MCF 10A (cell line): ENCODE measurements at places on chromosomes 3 and 15. TPM values are rescaled to one million over a fixed set of nuclear protein-coding genes. Genes with fewer than 3 reads are reported as not detected.

- no peak for DNase-seq
These were observed 248.1 kb downstream of the ERC2 start for GRCh38 chr3:56219894-56220805.

- DNase-seq, result no peak
These were observed 308.0 kb downstream of the DOCK3 start for GRCh38 chr3:50982540-50983325.

DNA sequence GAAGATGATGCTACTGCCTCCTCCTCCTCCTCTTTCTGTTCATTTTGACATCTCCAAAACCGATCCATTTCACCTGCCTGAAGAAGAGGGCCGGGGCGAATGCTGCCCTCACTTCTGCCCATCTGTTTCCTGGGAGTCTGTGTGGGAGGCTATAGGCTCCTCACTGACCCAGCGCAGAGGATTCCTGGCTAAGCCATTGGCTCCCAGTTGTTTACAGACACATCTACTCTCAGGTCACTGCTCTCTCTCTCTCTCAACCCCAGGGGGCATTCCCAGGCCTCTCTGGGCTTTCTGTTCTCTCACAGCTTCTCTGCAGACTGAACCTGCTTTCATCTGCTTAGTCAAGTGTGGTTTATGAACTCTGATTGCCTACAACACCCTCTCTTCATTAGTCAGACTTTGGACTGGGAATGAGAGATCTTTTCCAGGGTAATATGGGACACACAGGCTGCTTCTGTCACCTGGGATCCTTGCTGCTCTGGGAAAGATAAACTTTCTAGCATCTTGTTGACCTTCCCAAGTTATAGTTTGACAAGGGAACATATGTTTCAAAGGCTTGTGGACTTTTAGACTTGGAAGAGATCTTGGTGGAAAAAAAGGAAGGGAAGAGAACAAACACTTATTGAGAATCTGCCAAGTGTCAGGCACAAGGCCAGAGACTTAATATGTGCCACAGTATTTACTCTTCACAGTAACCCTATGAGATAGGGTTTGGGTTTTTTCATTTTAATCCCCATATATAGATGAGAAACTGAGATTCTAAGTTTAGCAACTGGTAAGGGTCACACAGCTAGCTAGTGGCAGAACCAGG is 30.2 kb upstream of the USP3 start:
- DNase-seq, result peak; percentile 43

- no peak for DNase-seq
These were observed 174.7 kb downstream of the SHOX2 start for GRCh38 chr3:157931517-157931916.

GRCh38 chr3:175404621-175405020 is 545.5 kb downstream of the NAALADL2 start:
- DNase-seq, result no peak

The CA12 gene
- total RNA-seq, result 19.6 and 20.3 TPM in 2 replicates

DNA sequence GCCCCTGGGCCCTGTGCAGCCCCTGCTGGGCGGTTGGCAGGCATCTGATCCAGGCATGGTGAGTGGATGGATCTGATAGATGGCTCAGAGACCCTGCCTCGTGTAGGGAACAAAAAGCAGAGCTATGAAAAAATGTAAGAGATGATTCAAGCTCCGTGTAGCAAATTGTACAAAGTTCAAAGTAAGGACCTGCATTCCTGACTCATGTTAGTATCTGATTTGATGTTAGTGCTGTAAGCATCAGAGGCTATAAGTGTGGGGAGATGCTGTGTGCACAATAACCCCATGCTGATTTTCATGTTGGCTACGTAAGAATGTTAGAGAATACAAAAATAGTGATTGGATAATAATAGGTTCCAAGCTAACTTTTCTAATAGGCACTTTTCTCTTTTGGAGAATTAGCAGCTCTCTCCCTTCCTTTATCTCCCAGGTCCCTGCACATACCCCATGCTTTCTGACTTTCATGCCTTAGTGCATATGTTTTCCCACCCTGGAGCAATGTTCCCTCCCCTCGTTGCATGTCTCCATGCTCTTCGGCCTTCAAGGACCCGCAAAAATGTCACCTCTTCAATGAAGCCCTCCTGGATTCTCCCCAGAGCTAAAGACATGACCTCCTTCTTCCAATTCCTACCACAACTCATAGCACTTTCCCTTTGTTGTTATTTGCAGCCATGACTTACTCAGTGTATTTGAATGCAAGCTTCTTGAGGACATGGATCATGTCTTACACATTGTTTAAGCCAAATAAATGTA is 1.6 kb downstream of the CCR9 start:
- DNase-seq, result no peak

- DNase-seq, result no peak
These were observed 23.7 kb downstream of the PHLDB2 start for GRCh38 chr3:111882799-111883198.

DNA sequence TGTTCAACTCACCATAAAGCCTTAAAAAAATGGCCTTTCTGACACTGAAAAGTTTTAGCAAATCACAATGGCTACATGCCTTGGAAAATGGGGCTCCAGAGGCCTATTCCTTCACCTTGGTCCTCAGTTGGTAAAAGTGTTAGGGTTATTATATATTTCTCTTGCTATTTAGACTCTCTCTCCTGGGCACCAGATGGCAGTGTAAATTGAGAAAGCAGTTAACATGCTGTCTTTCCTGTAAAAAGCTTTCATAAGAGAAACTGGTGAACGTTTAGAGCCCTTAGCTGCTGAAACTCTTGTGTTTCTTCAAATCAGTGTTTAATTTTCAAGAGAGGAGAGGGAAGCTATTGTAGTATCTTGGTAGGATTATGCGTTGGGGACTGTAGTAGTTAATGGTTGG is 89.9 kb downstream of the LRTM1 start:
- peak; percentile 32 for DNase-seq

The SLC15A2 gene
- 0.79 and 1.5 TPM in 2 replicates for total RNA-seq

The RCN2 gene
- 48.1 and 68.8 TPM in 2 replicates for total RNA-seq

DNA sequence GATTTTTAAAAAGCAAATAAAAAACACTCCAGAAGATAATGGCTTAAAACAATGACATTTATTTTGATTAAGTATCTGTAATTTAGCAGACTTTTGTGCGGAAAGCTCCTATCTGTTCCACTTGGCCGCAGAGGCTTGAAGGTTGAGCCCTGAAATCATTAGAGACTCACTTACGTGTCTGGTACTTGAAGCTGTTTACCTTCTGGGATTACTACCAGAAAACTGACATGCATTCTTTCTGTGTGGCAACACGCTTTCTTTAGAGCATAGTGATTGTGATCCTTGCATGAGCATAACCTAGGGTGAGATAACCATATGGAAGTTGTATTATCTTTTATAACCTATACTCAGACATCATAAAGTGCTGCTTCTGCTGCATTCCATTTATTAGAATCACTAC is 298.5 kb downstream of the SI start:
- DNase-seq, result no peak
